ENCODE measurements at places on chromosomes 4 and X.

DNA sequence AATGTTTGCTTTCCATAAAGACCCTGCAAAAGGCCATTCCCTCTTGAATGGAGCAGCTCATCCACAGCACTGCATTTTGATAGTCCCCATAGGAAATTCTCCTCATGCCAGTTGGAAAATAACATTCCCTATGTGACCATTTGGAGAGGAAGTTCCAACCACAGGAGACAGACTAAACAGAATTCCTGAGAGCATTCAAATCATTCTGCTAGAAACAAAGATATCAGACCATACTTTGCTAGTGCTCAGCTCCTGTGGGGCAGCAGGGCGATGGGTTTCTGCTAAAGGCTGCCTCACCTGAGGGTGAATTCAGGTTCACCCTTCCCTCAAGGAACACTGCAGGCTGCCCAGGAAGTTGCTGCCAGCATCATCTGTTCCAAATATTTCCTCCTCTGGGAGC lies 58.8 kb downstream of the LNX1 start:
- DNase-seq, result no peak

DNA sequence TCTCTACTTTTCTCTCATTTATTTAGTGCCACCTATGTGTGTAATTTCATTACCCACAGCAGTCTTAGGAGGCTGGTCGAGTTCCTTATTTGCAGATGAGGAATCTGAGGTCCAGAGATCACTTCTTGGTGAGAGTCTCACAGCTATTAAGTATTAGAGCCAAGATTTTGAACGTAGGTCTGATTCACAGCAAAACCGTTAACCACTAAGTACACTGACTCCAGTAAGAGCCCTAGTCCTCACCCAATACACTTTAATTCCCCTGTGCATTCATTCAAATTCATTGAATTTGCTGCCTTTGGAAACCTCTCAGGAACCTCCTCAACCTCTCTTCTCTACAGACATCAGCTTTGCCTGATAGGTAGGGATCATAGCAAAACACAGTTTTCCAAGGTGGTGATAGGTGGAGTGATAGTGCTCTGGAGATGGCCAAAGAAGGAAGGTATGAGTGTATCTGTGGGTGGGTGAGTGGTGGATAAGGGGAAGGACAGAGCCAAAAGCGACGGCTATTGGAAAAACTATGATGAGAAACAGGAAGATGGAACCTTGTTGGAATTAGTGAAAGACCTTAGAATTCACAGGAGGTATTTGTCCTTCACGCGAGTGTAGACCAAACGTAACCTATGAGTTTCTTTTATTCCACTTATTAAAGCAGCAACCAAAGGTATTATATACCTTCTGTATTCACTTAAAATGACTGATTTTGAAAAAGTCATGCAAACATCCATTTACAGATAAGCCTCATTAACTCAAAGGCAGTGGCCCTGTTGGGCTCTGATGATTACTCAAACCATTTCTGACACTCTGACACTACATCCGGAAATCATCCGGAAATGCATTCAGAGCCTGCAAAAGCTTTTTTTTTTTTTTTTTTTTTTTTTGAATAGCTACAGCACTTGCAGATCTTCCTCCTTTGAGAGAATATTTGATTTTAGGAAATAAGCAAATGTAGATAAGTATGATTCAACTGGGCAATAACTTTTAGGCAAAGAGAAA lies 6.3 kb downstream of the FMR1 start:
- DNase-seq, result no peak

DNA sequence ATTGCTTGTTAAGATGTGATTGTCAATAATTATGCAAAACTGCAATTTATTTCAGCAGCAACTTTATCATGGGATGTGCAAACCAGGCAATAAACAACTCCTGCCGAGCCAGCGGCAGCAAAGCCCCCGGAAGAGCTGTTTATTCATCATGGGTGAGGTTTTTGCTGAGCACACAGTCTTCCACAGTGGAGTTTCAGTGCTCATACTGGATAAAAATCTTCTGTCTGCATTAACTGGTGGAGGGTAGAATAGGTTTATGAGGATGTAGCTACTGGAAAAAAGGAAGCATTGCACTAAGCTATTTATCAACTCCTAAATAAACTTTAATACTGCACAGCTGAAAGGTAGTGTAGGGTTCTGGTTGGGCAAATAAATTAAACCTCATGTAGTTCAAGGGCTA lies 557.4 kb upstream of the FTHL17 start:
- DNase-seq, result no peak

DNA sequence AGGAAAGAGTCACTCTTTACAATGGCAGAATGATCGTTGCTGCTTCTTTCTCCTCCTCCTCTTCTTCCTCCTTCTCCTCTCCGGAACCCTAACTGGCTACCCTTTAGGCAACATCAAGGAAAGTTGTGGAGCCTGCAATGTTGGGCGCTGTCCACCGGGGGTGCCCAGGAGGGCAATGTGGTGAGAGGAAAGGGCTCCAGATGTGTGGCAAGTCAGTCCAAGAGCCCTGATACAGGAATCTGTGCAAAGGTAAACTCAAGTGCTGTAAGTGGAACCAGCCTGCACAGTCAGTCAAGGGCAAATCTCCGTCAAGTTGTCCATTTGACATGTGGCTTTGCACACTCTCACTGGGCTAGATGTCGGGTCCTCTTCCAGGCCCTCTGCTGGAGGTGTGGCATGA lies 2.8 kb downstream of the RTL5 start:
- no peak for DNase-seq

- no peak for DNase-seq
Observed at GRCh38 chr4:128380306-128380705, 92.7 kb upstream of the PGRMC2 start.

DNA sequence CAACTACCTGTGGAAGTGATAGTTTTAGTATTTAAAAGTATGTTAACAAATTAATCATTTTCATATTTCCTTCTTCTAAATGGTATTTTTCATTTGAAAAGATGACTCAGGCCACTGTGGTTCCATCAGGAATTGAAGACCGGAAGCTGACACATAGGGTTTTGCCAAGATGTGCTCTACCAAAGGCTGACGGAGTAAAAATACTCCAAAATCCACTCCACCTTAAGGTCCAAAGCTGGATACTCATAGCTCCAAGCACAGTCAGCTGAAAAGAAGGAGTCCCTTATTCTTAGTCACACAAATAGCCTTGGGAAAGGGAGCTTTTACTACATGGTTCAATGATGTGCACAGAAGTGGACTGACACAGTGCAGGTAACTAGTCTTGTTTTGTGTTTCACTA lies 472.0 kb downstream of the ARAP2 start:
- DNase-seq, result no peak

DNA sequence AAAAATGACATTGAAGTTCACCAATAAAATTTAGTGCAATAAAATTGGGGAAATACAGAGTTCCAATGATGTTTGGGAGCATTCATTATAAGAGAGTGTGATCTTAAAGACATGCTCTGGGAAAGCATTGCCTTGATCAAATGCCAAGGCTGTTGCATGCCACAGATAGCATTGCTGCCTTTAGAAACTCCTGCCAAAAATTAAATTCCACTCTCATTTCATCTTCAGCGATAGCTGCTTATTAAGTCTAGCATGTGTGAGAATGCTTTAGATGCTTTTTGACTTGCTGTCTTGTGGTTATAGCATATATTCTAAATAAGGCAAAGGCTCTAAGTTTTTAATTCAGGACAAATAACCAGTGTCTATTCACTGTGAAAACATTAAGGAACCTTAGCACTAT lies 49.3 kb downstream of the NPNT start:
- DNase-seq, result no peak

GRCh38 chr4:101269682-101270081 lies 77.6 kb downstream of the PPP3CA start:
- DNase-seq, result no peak

DNA sequence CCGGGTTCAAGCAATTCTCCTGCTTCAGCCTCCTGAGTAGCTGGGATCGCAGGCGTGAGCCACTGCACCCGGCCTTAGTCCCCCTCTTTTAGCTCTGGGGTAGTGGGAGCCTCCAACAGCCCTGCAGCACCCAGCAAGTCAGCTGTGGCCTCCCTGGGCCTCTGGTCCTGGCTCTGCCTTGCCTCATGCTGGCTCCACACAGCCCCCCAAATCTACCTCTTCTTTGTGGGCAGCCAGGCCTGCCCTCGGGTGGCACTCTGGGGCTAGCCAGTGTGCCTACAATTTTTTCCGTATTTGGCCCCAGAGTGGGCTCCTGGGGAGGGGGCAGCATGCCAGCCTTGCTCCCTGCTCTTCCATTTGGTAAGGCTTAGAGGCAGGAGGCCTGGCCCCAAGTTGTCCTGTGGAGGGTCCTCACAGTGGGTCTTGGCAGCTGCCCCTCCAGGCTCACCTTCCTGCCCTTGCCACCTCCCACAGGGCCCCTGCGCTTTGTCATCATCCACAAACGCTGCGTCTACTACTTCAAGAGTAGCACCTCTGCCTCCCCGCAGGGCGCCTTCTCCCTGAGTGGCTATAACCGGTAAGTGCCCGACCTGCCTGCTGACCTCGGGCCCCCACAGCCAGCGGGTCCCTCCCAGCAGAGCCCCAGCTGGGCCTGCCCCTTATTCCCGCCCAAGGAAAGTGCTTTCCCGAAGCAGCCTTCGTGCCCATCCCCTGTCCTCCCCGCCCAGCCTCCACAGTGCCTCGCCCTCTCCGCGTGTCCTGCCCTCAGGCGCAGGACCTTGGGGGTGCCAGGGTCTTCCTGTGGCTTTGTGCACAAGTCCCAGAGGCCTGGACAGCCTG lies 21.0 kb upstream of the ADD1 start:
- DNase-seq, result no peak

DNA sequence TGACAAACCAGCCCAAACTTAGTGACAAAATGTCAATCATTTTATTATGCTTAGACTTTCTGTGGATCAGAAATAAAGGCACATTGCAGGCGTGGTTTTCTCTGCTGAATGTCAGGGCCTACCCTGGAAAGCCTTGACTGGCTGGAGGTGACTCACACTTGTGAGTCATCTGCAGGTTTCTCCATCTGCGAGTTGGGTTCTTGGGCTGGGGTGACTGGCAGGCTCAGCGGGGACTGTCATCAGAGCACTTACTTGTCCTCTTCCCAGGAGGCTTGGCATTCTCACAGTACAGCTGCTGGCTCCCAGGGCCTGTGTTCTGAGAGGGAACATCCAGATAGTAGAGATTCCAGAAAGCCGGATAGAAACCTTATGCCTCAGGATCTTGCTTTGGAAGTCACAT lies 153.8 kb upstream of the AGA start:
- peak; percentile 6 for DNase-seq

- DNase-seq, result no peak
Observed at GRCh38 chrX:70437921-70438665, 6.5 kb upstream of the DLG3 start.

DNA sequence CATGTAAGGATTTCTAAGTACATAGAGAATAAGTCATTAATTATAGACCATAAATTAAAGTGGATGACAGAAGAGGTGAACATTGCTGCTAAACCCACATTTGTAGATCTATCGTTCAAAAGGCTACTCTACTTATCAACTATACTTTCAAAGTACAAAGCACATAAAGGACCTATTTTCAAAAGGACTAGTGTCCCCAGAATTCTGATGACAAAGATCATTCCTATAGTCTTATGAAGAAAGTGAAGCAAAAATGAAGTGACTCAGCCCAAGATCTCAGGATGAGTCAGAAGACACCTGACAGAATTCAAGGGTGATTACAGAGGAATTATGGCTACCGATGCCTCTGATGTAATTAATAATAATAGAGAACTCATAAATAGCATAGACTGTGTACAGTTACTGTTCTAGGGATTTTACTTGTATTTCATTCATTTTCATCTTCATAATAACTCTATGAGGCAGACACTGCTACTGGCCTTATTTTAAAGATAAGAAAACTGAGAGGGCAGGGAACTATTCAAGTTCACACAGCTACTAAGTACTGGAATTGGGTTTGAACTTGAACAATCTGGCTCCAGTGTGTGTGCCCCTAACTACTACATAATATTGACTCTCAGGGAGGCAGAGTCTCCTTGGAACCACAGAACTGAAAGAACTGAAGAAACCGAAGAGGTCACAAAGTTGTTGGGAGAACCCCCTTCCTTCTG lies 17.1 kb downstream of the USP46 start:
- no peak for DNase-seq

GRCh38 chr4:25378437-25378743 lies 1.3 kb downstream of the ANAPC4 start:
- DNase-seq, result no peak

DNA sequence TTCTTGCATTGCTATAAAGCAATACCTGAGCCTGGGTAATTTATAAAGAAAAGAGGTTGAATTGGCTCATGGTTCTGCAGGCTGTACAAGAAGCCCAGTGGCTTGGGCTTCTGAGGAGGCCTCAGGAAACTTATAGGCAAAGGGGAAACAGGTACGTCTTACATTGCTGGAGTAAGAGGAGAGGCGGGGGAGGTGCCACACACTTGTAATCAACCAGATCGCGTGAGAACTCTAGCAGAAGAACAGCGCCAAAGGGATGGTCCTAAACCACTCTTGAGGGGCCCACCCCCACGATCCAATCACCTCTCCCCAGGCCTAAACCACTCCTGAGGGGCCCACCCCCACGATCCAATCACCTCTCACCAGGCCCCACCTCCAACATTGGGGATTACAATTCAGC lies 50.6 kb upstream of the SHOX start:
- DNase-seq, result no peak

DNA sequence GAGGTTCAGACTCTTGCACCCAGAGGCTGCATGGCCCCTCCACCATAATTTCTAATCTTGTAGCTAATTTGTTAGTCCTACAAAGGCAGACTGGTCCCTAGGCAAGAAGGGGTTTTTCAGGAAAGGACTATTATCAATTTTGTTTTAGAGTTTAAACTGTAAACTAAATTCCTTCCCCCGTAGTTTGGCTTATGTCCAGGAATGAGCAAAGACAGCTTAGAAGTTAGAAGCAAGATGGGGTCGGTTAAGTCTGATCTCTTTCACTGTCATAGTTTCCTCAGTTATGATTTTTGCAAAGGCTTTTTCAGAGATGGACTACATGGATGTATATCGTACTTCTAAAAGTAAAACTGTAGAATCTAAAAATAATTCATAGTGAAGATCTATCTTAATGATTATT lies 258.1 kb upstream of the IL1RAPL1 start:
- DNase-seq, result no peak

- DNase-seq, result peak; percentile 35
Observed at GRCh38 chr4:76896614-76897535, 1.1 kb downstream of the SOWAHB start.

DNA sequence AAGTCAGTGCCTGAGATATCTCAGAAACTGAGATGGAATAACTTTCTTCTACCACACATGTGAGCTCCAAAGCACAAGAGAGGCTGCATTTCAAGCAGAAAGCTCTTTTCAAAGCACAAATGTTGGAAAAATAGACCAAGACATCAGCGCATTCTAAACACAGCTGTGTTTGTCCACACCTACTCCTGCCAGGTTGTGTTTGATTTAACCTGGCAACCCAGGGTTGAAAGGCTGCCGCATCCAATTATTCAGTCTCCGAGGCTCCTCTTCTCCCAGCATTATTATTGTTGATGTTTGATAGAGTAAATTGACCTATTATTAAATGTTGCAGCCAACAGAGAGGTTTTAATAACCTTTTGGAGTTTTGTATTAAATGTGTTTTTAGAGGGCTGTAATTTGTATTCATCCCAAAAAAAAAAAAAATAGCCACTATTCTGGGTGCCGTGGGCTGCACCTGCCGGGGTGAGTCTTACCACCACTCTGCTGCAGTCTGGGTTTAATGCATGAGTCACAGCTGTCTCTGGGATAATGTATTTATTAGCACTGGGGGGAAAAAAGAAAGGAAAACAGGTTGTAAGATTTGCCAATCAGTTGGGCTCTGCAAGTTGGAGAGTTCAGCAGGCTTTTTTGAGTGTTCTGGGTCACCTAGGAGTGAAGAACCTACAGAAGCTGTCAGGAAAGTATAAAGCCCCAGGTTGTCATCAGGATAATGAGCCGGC lies 105.2 kb upstream of the NOCT start:
- no peak for DNase-seq
